Aorta (tissue), 5 donors: ENCODE measurements at places on chromosomes 4 and X.

- DNase-seq = no peak
Measured at GRCh38 chr4:10619220-10619619, 65.3 kb downstream of the CLNK start.

GRCh38 chrX:40058719-40059118 is 39.0 kb downstream of the BCOR start:
- no peak for DNase-seq

- DNase-seq = no peak
Measured at GRCh38 chr4:17875402-17876070, 64.8 kb downstream of the NCAPG start.

DNA sequence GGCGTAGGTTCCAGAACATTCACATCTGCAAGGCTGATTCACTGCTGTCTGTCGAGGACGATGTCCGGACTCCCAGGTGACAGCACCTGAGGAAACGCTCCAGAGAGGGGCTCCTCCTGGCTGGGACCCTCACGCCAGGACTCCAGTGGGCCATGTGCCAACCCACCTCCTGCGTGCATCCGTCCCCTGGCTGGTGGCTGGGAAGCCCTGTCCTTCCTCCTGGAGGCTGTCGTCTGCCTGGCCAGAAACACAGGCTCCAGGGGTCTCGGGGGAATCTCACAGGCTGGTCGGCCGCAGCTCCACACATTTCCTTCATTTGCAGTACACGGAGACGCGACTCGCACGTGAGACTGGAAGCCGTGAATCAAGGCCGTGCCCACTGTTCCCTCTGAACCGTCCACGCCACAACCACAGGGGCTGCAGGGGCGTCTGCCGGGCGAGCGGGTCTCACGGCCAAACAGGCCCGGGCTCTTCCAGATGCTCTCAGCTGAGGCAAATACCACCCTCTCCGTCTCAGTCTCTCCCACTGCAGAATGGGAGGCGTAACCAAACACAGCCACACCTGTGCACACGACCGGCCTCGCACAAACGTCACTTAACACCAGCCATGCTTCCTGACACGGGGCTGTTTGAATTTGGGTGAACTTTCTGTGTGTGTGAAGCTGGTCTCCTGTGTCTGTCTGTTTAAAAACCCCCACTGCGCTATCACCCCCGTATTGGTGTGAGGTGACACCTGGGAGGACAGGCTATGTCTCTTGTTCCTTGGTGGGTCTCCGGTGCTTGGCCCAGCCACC is 38.7 kb upstream of the MXD4 start:
- peak; percentile 59 for DNase-seq

DNA sequence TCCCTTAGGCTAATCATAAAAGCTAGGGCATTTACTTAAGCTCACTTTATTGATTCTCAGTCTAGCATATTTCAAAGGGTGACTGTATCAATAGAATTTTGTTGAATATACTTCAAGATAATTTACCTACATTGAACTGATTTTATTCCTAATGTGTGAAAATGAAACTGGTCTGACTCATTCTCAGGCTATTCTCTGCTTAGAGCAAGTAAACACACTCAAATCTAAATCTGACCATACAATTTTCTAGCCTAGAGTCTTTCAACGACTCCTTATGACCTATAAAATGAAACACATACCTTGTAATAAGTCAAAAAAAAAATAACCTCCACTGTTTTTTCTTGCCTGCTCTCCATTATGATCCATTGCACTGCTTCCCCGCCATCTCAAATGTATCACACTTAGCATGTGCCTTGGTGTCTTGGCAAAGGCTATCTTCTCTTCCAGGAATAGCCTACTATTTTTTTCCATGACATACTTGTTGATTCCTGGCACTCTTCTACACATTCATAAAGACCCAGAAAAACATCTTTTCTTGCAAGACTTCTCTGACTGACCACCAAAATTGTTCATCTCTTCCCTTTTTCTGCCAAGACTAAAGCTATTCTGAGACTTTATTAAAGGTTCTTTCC is 965.1 kb upstream of the HS3ST1 start:
- DNase-seq = no peak

- no peak for DNase-seq
Measured at GRCh38 chrX:34918856-34919255, 23.7 kb upstream of the FAM47B start.

DNA sequence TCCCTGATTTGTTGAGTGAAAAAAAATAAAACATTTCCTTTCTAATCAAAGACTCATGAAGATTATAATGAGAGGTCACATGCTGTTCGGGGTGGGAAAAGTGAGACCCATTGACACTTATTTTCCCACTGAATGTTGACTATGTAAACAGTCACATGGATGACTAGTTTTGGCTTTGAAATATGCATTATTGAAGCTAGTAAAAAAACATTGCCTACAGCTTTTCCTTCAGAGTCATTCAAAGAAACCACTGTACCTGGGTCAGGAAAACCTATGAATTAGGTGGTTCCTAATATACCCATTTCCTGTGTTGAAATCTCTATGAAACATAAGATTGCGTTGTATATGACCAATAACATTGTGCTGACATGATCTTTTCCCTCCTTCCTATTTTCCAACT is 251.2 kb downstream of the CFAP299 start:
- no peak for DNase-seq

DNA sequence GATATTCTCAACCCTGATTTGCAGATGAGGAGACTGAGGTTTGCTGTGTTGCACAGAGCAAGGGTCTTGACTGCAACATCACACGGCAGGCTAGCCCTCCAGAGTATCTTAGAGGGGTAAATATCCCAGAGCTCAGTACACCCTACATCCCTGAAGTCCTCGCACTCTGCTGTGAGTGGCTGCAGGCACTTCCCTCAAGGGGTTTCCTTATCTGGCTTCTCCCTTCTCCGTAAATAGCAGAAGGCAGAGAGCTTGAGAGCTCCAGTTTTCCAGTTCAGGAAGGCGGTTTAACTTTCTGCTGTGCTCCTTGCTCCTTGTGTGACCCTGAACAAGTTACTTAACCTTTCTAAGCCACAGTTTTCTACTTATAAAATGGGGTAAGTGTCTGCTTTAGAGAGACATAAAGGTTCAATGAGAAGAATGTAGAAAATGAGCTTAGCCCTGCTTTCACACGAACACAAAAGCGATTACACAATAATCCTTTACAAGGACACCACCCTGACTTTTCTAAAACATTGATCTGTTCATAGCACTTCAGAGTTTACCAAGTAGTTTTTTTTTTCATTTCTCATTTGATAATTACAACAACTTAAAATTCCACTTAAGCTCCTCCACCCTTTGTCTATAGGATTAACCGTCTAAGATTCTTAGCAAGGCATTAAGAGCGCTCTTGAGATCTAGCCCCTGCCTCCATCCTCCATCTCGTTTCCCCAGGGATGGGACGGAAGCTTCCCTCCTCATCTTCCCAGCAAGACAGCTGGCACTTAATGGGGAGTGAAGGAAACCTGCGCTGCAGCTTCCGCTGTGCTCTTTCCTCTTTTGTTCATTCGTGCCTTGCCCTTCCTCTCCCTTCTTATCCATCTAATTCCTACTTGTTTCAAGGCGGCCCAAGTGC is 68.4 kb downstream of the TAPT1 start:
- DNase-seq = no peak

DNA sequence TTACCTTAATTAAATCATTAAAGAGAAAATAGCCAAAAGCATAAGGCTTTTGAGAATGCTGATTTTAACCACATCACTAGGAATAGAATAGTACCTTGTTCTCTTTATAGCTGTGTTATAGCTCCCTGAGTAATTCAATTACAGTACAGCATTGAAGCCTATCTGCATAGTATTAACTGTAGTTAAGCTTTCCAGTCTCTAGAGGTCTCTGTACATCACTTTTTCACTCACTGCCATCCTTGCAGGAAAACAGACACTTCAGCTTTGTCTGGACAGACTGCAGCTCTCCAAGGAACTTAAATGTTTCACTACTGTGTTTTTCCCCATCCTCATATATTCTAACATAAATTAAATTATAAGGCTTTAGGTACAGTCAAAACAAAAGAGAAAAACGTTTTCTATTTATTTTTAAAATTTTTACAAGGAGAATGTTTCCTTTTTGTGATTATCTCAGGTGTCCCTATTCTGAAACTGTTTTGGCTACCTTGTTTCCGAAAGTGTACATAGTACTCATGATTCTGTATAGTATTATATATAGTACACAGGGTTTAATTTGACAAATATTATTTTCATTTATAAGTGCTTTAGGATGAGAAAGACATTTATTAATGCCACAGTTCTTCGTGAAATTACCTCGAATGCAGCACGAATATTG is 407.9 kb downstream of the PCDH18 start:
- no peak for DNase-seq

GRCh38 chr4:71440612-71441011 is 101.8 kb downstream of the SLC4A4 start:
- no peak for DNase-seq

DNA sequence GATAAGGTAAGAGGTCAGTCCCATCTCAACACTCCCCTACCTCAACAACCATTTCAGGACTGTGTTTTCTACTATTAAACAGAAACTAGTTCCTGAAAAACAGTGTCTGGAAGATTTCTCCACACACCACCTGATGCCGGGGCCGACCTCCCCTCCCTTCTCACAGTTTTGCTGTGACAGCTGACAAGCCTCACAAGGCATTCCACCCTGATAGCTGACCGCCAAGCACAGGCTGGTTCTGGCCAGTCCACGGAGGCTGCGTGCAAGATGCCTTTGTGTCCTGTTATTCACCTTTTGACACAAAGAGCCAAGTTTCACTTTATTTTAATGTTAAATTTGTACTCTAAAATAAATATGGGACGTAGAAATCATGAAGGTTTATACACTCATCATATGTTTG is 758.6 kb downstream of the PDHA2 start:
- DNase-seq = no peak

GRCh38 chr4:77911842-77912450 is 49.3 kb downstream of the MRPL1 start:
- no peak for DNase-seq

- DNase-seq = no peak
Measured at GRCh38 chr4:79651456-79651855, 243.4 kb upstream of the GK2 start.

DNA sequence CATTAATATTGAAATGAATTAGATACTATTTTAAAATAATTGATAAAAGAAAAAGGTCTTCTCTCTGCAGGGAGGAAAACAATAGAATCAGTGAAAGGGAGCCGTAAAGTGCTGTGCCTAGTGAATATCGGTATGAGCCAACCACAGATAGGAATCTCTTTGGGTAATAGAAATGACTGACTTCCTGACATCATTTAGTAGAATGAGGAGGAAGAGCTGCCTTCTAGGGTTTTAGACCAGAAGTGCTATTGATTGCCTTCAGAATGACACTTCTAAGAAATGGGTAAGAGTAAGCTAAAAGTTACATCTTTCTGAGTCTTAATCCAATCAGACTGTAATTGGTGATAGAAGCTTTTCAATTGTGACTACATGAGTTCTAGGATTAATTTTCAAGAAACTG is 134.0 kb upstream of the MAP9 start:
- DNase-seq = no peak

DNA sequence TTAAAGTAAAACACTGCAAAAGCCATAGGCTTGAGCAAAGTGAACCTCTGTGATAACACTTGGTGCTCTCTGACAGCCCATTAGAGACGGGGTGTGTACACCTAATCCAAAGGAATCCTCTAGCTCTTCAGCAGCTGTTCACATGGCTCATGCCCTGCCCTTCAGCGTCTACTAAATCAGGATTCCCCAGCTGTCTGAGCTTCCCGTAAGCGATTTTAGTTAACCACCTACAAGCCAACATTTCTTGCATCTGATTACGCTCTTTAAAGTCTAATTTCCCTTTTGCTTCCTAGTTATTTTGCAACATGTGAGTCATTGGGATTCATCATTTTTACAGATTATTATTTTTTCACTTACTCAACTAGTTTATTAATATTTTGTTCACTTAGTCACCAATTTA is 6.5 kb downstream of the DMD start:
- DNase-seq = no peak

GRCh38 chr4:104490096-104490769 is 4.5 kb downstream of the CXXC4 start:
- no peak for DNase-seq

- no peak for DNase-seq
Measured at GRCh38 chr4:99687120-99687519, 29.5 kb upstream of the C4orf54 start.

GRCh38 chr4:89048906-89049601 is 7.9 kb downstream of the FAM13A start:
- DNase-seq = no peak

- peak; percentile 42 for DNase-seq
Measured at GRCh38 chr4:158496030-158496741, 25.5 kb upstream of the RXFP1 start.

GRCh38 chrX:13130816-13131215 is 86.4 kb upstream of the FAM9C start:
- DNase-seq = no peak

DNA sequence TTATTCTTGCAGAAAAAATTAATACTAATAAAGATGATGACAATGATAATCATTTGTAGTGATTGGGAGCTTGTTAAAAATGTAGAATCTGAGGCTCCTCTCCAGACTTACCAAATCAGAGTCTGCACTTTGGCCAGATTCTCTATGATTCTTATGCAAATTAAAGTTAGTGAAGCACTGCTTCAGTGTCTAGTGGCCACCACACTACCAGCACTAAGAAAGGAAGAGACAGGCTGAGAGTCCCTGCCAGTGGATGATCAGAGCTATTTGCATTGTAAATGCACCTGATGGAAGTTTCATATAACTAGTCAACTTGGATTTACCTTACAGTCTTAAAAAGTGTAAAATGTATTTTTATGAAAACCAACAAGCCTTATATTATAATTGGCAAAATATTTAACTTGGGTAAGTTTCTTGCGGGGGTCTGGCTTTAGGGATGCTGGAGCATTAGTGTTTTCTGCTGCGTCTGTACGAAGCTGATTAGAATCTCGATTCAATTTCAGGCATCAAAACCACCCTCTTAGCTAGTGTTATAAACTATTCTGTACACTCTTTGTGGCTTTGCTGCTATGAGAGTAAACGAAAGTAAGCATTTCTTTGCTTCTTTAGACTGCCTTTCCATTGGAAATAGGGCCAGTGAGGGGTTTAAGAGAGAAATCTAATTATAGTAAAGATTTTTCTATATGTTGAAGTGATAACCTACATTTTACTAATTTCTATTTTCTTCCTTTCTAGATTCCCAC is 114.1 kb downstream of the TLL1 start:
- DNase-seq = no peak

DNA sequence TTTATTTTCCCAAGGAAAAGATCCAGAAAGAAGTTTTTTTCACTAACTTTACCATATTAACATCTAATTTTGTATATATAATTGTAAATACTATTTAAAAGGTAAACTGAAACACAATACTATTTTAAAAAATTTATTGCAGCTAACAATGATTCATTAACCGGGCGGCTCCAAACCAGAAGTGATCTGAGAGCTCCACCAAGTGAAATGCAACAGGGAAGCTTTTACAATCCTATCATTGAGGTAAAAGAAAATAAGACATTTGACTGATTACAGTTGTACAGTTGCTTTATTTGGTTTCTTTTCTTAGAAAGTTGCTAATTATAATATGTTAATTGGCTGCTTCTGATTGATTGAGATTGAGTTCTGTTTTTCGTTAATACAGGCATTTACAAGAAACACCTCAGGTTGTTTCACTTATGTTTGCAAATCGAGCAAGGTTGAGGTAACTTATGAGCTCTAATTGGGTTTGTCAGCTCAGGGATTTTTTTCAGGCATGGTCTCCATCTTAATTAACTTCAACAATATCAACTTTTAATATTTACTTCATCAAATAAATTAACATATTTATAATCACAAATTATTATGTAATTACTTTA is 220.2 kb upstream of the UGT8 start:
- no peak for DNase-seq
